DMS79 (cell line): ENCODE measurements at places on chromosomes 1 and 21.

- DNase-seq: no peak
Observed at GRCh38 chr1:245946905-245947304, 560.2 kb downstream of the SMYD3 start.

GRCh38 chr1:32725615-32725982, 23.0 kb upstream of the SYNC start:
- DNase-seq: no peak

DNA sequence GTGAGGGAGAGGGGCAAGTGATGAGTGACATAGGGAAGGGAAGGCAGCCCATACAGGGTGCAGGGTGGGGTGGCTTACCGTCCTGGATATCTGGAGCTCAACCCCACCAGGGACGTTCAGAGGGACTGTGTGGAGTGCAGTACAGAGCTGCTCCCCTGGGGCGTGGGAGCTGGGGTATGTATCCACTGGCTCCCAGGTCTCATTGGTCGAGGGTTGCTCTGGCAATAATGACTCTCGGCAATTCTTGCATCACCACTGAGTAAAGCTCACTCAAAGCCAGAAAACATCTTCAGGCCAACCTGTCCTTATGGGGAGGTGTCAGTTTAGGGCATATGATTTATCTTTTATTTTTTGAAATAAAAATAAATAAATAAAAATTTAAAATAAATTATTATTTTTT, 43.2 kb upstream of the RUNX3 start:
- no peak for DNase-seq

GRCh38 chr1:29122682-29123052, 1.0 kb downstream of the TMEM200B start:
- DNase-seq: no peak

DNA sequence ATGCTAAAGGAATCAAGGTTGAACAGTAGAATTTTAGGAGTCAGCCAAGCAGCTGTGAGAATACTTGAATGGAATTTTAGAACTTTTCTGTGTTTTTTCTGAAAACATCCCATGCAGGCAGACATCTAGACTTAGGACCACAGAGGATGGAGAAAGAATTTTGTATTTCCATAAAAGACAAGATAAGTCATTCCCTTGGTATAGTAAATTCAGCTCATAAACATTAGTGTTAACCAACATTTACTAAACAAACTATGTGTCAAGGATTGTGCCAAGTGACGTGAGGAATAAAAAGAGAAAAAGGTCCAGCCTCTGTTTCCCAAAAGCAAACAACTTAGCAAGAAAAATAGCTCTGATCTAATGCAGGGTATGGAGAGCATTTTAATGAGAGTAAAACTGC, 210.2 kb upstream of the NR5A2 start:
- no peak for DNase-seq

- no peak for DNase-seq
Observed at GRCh38 chr1:219480011-219480410, 132.9 kb downstream of the ZC3H11B start.

GRCh38 chr21:38272215-38272614, 15.4 kb downstream of the KCNJ15 start:
- DNase-seq: no peak

- DNase-seq: peak; percentile 15
Observed at GRCh38 chr1:147243228-147243685, 773 bp downstream of the CHD1L start.

- no peak for DNase-seq
Observed at GRCh38 chr1:17865912-17866739, 111.0 kb downstream of the ACTL8 start.

DNA sequence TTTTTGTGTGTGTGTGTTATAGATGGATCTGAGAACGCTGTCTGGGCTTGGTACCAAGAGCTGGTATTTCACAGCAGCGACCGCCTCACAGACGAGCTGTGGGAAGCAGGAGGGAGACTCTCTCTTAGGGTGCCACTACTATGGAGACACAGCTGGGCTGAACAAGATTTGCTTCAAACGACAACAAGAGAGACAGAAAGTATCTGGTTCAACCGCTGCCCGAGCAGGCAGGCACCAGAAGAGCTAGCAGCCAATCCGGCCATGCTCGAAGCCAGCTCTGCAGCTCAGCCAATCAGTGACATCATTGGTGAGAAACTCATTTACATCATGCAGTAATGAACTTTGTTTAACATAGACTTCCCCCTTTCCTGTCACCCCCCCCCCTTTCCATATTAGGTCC, 341.3 kb downstream of the USP25 start:
- no peak for DNase-seq
